ENCODE measurements at places on chromosomes 1 and 21.

- DNase-seq = no peak
Measured at GRCh38 chr1:182257369-182258063, 134.1 kb downstream of the GLUL start.

- DNase-seq = no peak
Measured at GRCh38 chr21:36918291-36918690, 48.2 kb downstream of the HLCS start.

- peak; percentile 41 for DNase-seq
Measured at GRCh38 chr1:225318706-225319575, 108.9 kb downstream of the LBR start.

DNA sequence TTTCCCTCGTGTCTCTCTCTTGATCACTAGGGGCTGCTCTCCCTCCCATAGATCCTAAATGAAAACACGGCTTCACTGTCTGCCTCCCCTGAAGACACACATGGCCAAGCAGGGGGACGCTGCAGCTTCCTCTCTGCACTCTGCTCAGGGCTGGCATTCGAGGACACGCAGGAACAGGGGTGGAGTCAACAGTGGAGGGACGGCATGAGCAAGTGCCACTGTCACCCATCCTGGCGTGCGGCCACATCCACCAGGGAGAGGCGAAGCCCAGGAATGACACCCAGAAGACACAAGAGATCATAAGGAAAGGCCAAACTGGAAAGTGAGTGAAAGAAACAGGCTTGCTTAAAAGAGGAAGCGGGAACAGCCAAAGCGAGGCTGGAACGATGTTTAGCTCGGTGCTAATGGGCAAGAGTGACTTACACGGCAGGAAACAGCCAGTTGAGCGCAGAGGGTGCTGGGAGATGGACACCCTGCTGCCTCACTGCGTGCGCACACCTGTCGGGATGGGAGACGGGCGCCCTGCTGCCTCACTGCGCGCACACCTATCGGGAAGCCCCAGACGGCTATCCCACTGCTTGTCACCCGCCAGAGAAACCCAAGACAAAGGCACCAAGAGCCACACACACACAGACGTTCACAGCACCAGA lies 13.6 kb upstream of the C1QTNF12 start:
- DNase-seq = no peak

DNA sequence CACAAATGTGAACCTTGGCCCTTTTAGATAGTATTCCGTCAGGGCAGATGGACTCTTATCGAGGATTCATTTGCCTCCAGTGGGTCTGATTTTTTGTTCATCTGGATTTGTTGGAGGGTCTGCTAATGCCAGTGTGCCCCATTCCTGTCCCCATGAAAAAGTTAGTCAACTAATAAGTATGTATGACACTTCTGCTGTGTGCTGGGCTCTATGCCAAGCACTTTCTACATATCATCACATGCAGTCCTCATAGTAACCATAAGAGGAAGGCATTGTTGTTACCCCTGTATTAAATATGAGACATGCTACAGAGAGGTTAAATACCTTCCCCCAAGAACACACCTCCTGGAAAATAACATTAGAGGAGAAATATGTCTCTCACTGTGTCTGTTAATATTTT lies 46.6 kb upstream of the MAB21L3 start:
- DNase-seq = peak; percentile 43

DNA sequence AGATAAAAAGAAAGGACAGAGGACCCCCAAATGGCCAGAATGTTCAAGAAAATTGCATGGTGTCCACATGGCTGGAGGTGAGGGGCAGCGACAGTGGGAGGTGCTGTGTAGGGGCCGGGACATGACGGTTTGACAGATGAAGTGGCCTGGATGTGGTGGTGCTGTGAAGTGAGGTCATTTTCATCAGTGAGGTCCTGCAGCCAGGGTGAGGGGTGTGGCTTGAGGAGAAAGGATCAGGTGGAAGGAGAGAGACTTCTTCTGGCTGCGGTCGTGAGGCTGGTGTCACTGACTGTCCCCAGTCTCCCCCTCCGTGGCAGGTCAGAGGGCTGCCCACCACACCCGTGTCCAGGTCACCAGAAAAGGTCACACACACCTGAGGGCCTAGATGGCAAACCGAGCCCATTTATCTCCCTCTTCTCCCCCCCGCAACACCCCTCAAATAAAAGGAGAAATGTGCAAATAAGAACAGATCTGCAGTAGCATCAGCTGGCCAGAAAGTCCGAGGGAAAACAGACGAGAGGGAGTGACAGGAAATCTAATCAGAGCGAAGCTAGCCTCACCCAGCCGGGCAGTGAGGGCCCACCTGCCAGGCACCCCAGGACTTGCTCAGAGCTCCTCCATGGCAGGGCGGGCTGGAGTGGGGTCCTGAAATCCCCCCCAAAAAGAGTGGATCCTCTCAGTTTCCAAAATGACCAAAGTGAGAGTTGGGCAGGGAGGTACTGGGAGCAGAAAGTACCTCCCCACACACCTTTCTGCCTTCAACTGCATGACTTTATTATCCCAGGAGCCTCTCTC lies 148.5 kb upstream of the EDN2 start:
- DNase-seq = no peak
